ENCODE measurements at places on chromosomes 11 and 22. TPM values are rescaled to one million over a fixed set of nuclear protein-coding genes. Genes with fewer than 3 reads are reported as not detected.

The KDELR3 gene
- total RNA-seq = 23.1 TPM

The HNRNPUL2 gene
- 27.4 TPM for total RNA-seq

The CHRDL2 gene
- total RNA-seq = not detected

The F2 gene
- not detected for total RNA-seq

The NCF4 gene
- total RNA-seq = 5.1 TPM

The BTG4 gene
- not detected for total RNA-seq

The LYVE1 gene
- total RNA-seq = 17.8 TPM

The ADM gene
- 115 TPM for total RNA-seq

The RIBC2 gene
- total RNA-seq = 4.8 TPM

The OR51B4 gene
- not detected for total RNA-seq

The OR52H1 gene
- total RNA-seq = 0.66 TPM

The NCR3LG1 gene
- total RNA-seq = 3.6 TPM

The POU2AF2 gene
- total RNA-seq = not detected

The C11orf52 gene
- 1.3 TPM for total RNA-seq

The NAA40 gene
- total RNA-seq = 30.2 TPM

The CALCA gene
- not detected for total RNA-seq

The GLB1L2 gene
- 8.7 TPM for total RNA-seq

The SPA17 gene
- 7.8 TPM for total RNA-seq

The CHRM4 gene
- 3.2 TPM for total RNA-seq

The MFRP gene
- 5.8 TPM for total RNA-seq

All from camera-type eye (tissue), 1 donor.